ENCODE measurements at places on chromosomes 3 and 15. TPM values are rescaled to one million over a fixed set of nuclear protein-coding genes. Genes with fewer than 3 reads are reported as not detected.

The PLOD2 gene
- total RNA-seq = 49.2 TPM

The BFSP2 gene
- not detected for total RNA-seq

The RPL22L1 gene
- 53.8 TPM for total RNA-seq

The TGM5 gene
- not detected for total RNA-seq

The ACOX2 gene
- total RNA-seq = 12.8 TPM

The GABPB1 gene
- 41.7 TPM for total RNA-seq

The SYNM gene
- 1.1 TPM for total RNA-seq

The SERPINI2 gene
- total RNA-seq = 1.8 TPM

The CYP11A1 gene
- 2.0 TPM for total RNA-seq

DNA sequence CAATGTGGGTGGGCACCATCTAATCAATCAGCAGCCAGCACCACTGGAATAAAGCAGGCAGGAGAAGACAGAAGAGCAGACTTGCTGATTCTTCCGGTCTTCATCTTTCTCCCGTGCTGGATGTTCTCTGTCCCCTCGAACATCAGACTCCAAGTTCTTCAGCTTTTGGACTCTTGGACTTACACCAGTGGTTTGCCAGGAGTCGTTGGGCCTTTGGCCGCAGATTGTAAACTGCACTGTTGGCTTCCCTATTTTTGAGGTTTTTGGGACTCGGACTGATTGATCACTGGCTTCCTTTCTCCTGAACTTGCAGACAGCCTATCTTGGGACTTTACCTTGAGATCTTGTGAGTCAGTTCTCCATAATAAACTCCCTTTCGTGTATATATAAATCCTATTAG lies 292.8 kb downstream of the BCHE start:
- H3K27me3 ChIP-seq = no peaks in the 10 kb centered on the region
- no peak overlapping the region for H3K4me3 ChIP-seq
- H3K27ac ChIP-seq = no peak overlapping the region
- H3K36me3 ChIP-seq = no peaks in the 10 kb centered on the region
- peaks cover 10% of the 10 kb centered on the region for H3K4me1 ChIP-seq

GRCh38 chr3:79257791-79258190 lies 510.0 kb downstream of the ROBO1 start:
- no peaks in the 10 kb centered on the region for H3K36me3 ChIP-seq
- no peak overlapping the region for H3K4me3 ChIP-seq
- no peaks in the 10 kb centered on the region for H3K4me1 ChIP-seq
- no peak for DNase-seq
- no peak overlapping the region for H3K27ac ChIP-seq
- H3K27me3 ChIP-seq = no peaks in the 10 kb centered on the region

DNA sequence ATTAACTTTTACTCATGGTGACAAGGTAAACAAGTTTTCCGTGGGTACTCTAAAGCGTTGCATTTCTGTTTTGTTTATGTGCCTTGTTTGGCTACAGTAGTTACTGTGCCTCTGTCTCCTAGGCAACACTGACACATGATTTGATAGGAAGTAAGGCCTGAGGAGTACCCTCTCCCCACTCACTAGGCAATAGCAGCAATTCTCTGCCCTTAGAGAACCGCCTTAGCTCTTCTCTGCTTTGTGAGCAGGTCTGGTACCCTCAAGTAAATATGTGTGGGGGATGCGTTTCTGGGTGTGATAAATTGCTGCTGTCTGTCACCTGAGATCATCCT lies at the start of gene IL5RA:
Gene IL5RA, minus strand, starts transcription at position 76 of the 332 bp plus-strand sequence. CDS start 5,390 bp downstream, outside the sequence.
- H3K4me3 ChIP-seq = no peak within 1 kb of the TSS
- peaks cover 14% of the 10 kb centered on the region for H3K27me3 ChIP-seq
- H3K4me1 ChIP-seq = peaks cover 10% of the 10 kb centered on the region
- H3K27ac ChIP-seq = no peak within 1 kb of the TSS
- DNase-seq = no peak

- no peak overlapping the region for H3K27ac ChIP-seq
- peaks cover 5% of the 10 kb centered on the region for H3K27me3 ChIP-seq
- no peak for DNase-seq
- H3K4me1 ChIP-seq = no peaks in the 10 kb centered on the region
- H3K36me3 ChIP-seq = no peaks in the 10 kb centered on the region
These were observed 95.3 kb downstream of the TFG start for GRCh38 chr3:100804631-100805030.

- DNase-seq = no peak
- H3K27me3 ChIP-seq = no peaks in the 10 kb centered on the region
- H3K4me1 ChIP-seq = peaks cover 10% of the 10 kb centered on the region
- H3K36me3 ChIP-seq = no peaks in the 10 kb centered on the region
- H3K27ac ChIP-seq = no peak overlapping the region
- H3K4me3 ChIP-seq = no peak overlapping the region
These were observed 147.7 kb downstream of the CADPS start for GRCh38 chr3:62727536-62727935.

- peaks cover 26% of the 10 kb centered on the region for H3K4me1 ChIP-seq
- DNase-seq = no peak
- H3K36me3 ChIP-seq = peaks cover 40% of the 10 kb centered on the region
- H3K27ac ChIP-seq = no peak overlapping the region
These were observed 99.4 kb downstream of the FLNB start for GRCh38 chr3:58107597-58107996.

- H3K27me3 ChIP-seq = no peaks in the 10 kb centered on the region
- no peak for DNase-seq
- no peak overlapping the region for H3K27ac ChIP-seq
- H3K4me3 ChIP-seq = no peak overlapping the region
- peaks cover 2% of the 10 kb centered on the region for H3K4me1 ChIP-seq
These were observed 515.5 kb downstream of the ZNF385D start for GRCh38 chr3:21235491-21235890.

GRCh38 chr3:136353461-136353860 lies 103.3 kb downstream of the PCCB start:
- peaks cover 20% of the 10 kb centered on the region for H3K36me3 ChIP-seq
- DNase-seq = no peak
- no peak overlapping the region for H3K4me3 ChIP-seq
- peaks cover 8% of the 10 kb centered on the region for H3K4me1 ChIP-seq
- H3K27ac ChIP-seq = no peak overlapping the region

GRCh38 chr3:125608419-125608818 lies 13.1 kb upstream of the OSBPL11 start:
- no peaks in the 10 kb centered on the region for H3K27me3 ChIP-seq
- no peaks in the 10 kb centered on the region for H3K36me3 ChIP-seq
- H3K4me3 ChIP-seq = no peak overlapping the region
- no peak for DNase-seq
- no peak overlapping the region for H3K27ac ChIP-seq

DNA sequence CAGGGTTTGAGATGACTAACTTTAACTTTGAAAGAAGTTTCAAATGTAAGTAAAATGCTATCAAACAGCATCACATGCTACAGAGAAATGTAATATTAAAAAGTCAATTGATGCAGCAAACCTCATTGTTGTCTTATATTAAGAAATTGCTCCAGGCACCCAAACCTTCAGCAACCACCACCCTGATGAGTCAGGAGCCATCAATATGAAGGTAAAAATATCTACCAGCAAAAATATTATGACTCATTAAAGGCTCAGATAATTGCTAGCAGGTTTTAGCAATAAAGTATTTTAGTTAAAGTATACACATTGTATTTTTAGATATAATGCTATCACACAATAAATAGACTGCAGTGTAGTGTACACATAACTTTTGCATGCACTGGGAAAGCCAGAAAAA lies 746.3 kb downstream of the ZPLD1 start:
- no peak overlapping the region for H3K27ac ChIP-seq
- no peaks in the 10 kb centered on the region for H3K36me3 ChIP-seq

DNA sequence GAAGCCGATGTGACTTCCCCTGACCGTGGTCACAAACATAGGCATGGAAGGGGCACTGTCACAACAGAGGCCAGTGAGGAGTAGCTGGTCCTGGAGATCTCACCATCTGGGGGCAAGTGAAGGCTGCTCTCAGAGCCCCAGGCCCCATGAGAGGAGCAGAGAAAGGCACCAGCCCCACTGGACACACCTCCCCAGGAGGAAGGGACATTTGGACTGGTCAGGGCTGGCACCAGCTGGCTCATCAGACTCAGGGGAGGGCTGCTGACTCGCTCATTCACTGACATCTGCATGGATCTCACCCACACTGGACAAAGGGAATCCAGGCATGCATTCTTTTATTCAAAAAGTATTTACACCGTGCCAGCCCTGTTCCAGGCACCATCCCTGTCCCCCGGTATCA lies 26.8 kb downstream of the ESYT3 start:
- H3K4me1 ChIP-seq = no peaks in the 10 kb centered on the region
- no peak overlapping the region for H3K4me3 ChIP-seq
- no peaks in the 10 kb centered on the region for H3K36me3 ChIP-seq
- no peaks in the 10 kb centered on the region for H3K27me3 ChIP-seq
- H3K27ac ChIP-seq = no peak overlapping the region
- no peak for DNase-seq

- H3K27me3 ChIP-seq = no peaks in the 10 kb centered on the region
- peaks cover 8% of the 10 kb centered on the region for H3K36me3 ChIP-seq
- no peak for DNase-seq
- no peaks in the 10 kb centered on the region for H3K4me1 ChIP-seq
These were observed 53.0 kb downstream of the TMEM45A start for GRCh38 chr3:100545371-100545770.

GRCh38 chr15:79184465-79184892 lies 93.9 kb upstream of the RASGRF1 start:
- H3K4me3 ChIP-seq = no peak overlapping the region
- peaks cover 12% of the 10 kb centered on the region for H3K27me3 ChIP-seq
- no peaks in the 10 kb centered on the region for H3K36me3 ChIP-seq
- H3K4me1 ChIP-seq = no peaks in the 10 kb centered on the region

DNA sequence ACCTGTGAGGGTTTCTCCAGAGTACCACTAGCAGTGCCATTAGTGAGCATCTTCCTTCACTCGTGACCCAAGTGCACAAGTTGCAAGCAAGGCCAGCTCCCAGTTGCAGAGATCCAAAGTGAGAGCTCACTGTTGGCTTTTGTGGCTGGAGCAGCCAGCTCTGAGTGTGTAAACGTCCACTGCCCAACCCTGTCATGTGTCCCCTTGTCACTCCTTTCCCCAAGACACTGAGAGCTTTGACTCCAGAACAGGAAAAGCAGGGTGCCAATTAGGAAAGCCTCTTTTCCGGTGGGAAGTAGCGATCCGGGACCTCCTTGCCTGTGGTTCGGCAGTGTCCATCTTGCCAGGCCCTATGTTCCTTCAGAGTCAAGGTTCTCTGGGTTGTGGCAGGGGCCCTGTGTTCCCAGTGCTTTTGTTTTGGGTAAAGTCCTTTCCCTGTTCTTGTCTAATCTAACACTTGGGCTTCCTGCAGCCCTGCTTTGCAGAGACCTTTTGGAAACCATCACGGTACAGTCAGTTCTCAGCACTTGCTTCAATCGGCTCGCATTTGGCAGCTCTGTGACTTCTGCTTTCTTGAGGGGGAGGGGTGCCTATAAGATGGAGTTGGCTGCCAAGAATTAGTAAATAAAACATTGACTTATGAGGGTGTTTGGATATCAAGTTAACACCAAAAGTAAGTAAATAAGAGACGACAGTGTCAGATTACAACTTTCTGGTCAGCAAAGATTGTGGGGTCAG lies 90.5 kb downstream of the DNASE1L3 start:
- peaks cover 25% of the 10 kb centered on the region for H3K36me3 ChIP-seq
- peak overlapping the region; percentile 87 for H3K27ac ChIP-seq
- H3K27me3 ChIP-seq = no peaks in the 10 kb centered on the region
- no peak for DNase-seq
- H3K4me1 ChIP-seq = peaks cover 10% of the 10 kb centered on the region

DNA sequence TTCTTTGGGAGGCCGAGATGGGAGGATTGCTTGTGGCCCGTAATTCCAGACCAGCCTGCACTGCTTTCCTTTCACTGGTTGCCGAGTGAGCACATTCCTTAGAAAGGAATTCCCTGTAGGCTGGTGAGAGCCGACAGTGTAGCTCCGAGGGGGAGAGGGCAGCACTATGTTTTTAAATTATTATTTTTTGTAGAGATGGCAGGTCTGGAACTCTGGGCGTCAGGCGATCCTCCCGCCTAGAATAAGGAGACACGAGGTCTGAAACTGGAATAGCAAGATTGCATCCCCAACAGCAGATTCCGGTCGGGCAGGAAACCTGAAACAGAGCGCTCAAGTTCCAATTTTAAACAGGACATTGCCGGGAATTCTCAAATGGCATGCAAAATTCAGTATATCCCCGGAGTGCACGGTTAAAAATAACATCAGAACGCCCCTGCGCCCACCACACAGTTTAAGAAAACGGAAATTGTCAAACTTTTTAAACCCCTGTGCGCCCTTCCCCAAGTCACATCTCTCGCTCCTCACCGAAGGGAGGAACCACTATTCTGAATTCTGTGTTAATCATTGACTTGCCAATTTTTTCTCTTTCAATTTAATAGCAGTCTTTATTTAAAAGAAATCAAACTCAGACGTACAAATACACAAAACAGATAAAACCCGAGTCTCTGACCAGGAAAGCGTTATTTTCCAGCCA lies 643 bp upstream of the RNU5B-1 start:
- peak overlapping the region; percentile 78 for H3K4me3 ChIP-seq
- H3K4me1 ChIP-seq = peaks cover 2% of the 10 kb centered on the region
- peak overlapping the region; percentile 100 for H3K27ac ChIP-seq
- H3K36me3 ChIP-seq = no peaks in the 10 kb centered on the region
- DNase-seq = no peak

GRCh38 chr3:80978216-80978969 lies 783.1 kb downstream of the GBE1 start:
- H3K27ac ChIP-seq = no peak overlapping the region
- H3K27me3 ChIP-seq = no peaks in the 10 kb centered on the region
- no peak for DNase-seq
- H3K4me1 ChIP-seq = no peaks in the 10 kb centered on the region
- H3K4me3 ChIP-seq = no peak overlapping the region

DNA sequence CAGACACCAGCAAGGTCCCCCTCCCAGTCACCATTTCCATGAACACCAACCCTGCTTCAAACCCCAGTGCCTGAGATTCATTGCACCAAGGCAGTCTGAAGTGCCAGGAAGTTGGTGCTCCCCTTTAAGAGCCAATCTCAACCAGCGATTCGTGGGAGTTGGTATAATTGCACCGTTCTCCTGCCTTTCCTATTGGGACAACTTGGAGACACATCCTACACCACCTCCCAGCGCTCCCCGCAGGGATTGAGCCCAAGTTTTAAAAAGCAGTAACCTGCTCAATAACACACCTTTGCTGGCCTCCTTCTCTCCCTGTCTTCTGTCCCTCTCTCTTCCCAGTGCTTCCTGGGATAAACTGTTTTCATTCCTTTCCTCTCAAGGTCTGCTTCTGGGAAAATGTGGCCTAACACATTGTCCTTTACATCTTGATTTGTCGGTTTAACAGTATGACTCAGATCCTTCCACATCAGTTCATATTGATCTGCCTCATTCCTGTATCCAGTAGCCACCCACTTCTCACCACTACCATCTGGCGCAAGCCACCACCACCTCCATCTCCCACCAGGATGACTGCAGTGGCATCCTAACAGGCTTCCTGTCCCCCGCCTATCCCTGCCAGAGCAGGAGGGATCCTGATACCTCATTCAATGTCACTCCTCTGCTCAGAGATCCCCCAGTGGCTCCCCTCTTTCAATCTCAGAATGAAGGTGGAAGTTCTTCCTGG lies 37.8 kb upstream of the HRH1 start:
- no peaks in the 10 kb centered on the region for H3K36me3 ChIP-seq
- no peak overlapping the region for H3K4me3 ChIP-seq
- no peak overlapping the region for H3K27ac ChIP-seq

Data from progenitor cell of endocrine pancreas (in vitro differentiated cells).